NCI-H2171 treated with DMSO at 0.1 percent for 48 hours (cell line): ENCODE measurements at places on chromosomes 5 and 9.

- no peak for DNase-seq
These were observed 297.0 kb upstream of the TAS2R1 start for GRCh38 chr5:9927106-9927505.

- no peak for DNase-seq
These were observed 98.4 kb upstream of the ZNF366 start for GRCh38 chr5:72605632-72606031.

DNA sequence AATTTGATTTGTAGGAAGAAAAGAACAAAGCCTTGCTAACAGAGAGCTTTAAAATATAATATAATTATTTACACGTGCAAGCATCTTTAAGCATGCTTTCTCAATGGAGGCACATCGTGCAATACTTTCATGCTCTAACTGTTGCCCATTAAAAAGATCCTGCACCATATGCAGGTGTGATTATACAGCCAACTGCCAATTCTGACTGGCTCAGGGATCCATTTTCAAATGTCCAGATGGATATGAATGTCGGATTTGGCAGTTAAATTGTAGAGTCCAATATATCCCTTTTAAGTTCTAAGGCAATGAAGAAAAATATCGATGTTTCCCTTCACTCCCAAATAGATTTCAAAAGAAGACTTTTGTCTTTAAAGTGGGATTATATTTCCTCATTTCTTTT lies 416.4 kb upstream of the CD180 start:
- DNase-seq: peak; percentile 36

- DNase-seq: no peak
These were observed 7.8 kb upstream of the ZNF354B start for GRCh38 chr5:178851951-178852350.

- DNase-seq: peak; percentile 66
These were observed 118.8 kb downstream of the WNK2 start for GRCh38 chr9:93302586-93303257.

- no peak for DNase-seq
These were observed 33.7 kb downstream of the ANKRD31 start for GRCh38 chr5:75202935-75203334.

- no peak for DNase-seq
These were observed 153.7 kb downstream of the NR2F1-AS1 start for GRCh38 chr5:93427316-93427715.

- no peak for DNase-seq
These were observed 148.8 kb upstream of the ZNF608 start for GRCh38 chr5:124895236-124895635.

GRCh38 chr9:95505072-95505716 lies 11.6 kb downstream of the PTCH1 start:
- peak; percentile 28 for DNase-seq

DNA sequence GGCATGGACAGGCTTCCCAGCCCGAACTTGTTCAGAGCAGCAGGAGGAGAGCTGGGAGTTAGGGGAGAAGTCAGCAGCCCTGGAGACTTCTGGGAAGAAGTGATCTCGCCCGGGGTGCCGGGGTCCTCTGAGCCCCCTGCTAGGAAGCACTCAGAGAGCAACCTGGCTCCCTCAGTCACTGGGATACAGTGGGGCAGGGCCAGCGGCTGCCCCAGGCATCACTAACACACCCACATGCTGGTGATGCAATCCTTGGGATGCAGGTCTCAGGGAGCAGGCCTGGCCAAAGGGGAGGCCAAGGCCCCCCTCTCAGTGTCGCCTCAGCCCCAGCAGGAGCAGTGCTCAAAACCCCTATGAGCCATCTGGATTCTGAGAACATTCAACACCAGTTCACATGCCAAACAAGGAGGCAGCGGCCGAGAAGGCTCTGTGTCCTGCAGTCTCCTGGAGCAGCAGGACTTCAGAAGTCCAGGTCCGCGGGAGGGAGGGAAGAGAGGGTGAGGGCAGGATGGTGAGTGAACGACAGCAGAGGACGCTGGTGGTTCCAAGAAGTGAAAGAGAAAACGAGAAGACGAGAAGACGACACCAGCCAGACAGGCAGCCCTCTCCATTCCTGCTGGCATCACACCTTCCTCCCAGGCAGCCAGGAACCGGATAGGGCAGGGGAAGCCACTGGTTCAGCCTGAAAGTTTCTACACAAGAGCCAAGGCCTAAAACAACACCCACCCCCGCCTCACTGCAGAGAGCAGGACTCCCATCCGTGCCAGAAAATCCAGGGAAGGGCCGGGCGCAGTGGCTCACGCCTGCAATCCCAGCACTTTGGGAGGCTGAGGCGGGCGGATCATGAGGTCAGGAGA lies 2.3 kb downstream of the PNPLA7 start:
- no peak for DNase-seq

GRCh38 chr9:13431692-13432091 lies 152.2 kb upstream of the MPDZ start:
- DNase-seq: no peak

DNA sequence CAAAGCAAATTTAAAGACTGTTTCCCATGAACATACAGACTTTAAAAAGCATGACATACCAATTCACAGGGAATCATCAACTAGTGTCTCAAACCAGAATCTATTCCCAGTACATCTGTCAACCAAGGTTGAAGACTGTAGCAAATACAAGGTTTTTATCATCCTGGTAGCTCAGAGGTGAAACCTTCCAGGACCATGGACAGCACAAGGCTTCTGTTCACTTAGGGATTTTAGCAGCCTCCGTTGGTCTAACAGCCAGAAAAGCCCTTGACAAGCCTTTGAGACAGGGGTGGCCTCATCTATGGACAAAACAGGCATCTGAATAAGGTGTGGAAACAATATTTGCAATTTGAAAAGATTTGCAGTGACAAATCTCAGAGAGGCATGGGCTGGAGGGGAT lies 119.0 kb downstream of the TRIM32 start:
- DNase-seq: no peak

- DNase-seq: no peak
These were observed 102.2 kb downstream of the FGF18 start for GRCh38 chr5:171521679-171522078.
